ENCODE measurements at places on chromosomes 3 and 15.

DNA sequence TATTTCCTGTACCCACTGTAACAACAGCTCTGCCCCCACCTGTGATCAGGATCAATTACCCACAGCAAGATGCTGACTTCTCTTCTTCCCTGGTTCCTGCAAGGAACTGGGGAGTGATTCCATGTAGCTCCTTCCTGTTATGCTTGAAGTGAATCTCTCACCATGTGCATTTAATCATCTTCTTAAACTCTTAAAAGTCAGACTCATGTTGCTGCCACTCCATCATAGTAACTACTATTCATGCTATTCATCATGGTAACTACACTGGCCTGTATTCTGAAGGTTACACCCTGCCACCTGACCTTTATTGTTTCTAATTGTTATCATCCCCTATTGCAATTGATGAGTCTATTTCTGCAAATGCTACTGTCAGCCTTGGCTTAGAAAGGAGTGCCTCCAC is 89.5 kb downstream of the SUCNR1 start:
- no peak for DNase-seq

GRCh38 chr15:30791239-30792175 is 112.2 kb upstream of the FAN1 start:
- no peak for DNase-seq

DNA sequence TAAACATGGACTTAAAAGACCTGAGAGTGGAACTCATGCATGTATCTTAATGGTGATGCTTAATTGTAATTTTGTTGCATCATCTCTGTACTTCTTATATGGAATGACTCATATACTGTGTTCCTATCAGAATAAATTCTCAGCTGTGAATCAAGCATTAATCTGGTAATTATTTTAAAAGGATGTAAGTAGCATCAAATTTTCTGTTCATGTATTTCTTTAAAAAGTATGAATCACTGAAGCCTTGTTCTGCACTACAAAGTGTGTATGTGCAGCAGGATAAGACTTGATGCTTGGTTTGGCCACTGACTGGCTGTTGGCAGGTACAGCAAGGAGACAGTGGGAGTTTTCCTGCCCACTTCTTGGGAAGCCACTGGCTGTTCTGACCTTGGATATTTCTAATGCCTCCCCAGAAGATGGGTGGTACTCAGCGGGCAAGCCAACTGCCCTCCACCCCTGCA is 123.9 kb downstream of the ANO10 start:
- no peak for DNase-seq

DNA sequence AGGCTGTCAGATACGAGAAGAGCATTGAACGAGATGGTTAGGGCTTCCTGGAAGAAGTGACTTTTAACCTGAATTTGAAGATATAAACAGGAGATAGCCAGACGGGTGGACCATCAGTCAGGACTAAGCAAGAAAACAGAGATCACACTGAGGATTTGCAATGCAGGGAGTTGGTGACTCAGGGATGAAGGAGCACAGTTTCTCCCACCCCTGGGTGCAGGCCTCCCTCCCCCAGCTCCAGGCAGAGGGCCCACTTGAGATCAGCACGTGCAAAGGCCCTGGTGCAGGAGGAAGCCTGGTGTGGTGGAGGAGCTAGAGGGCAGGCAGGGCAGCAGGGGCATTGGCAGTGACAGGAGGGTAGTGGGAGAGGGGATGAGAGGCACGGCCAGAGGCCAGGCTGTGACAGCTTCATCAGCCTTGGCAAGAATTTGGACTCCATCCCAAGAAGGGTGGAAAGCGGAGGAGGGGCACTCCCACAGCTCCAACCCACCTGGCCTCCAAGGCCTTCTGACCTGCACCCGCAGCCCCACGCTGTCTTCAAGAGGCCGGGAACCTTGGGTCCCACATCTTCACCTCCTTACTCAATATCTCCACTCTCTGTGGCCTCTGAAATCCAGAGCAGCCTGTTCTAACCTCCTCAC is 8.7 kb upstream of the PCSK6 start:
- DNase-seq: no peak

DNA sequence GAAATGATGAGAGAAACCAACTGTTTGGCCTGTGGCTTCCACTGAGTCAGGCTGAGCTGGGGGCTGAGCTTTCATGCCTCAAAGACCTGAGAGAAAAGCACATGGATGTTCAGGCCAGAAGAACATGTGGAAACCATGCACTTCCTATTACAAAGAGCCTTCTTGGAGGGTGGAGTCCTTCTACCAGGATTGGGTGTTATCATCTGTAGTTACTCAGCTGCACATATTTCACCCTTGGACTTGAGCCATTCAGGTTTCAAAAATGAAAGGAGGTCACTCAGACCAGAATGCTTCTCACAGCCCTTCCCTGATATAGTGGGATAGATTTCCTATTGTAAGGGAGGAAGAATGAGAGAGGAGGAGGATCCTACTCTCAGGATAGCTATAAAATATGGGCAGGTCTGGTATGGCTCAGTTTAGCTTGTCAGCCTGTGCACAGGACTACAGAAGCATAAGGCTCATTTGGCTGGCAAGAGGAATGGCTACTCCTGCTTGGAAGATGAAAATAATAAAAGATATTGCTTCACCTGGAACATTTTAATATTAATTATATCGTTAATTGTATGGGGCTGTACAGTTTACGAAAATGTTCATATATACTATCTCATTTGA is 173.6 kb upstream of the TMC3 start:
- no peak for DNase-seq

- DNase-seq: peak; percentile 22
Measured at GRCh38 chr3:2511356-2511755, 412.7 kb downstream of the CNTN4 start.

GRCh38 chr3:48268936-48269561 is 28.1 kb downstream of the ZNF589 start:
- no peak for DNase-seq

GRCh38 chr15:78634210-78635145 is 6.5 kb downstream of the CHRNB4 start:
- DNase-seq: no peak

- no peak for DNase-seq
Measured at GRCh38 chr3:64353226-64353625, 128.0 kb upstream of the PRICKLE2 start.

- DNase-seq: no peak
Measured at GRCh38 chr3:190886945-190887344, 24.5 kb upstream of the GMNC start.

DNA sequence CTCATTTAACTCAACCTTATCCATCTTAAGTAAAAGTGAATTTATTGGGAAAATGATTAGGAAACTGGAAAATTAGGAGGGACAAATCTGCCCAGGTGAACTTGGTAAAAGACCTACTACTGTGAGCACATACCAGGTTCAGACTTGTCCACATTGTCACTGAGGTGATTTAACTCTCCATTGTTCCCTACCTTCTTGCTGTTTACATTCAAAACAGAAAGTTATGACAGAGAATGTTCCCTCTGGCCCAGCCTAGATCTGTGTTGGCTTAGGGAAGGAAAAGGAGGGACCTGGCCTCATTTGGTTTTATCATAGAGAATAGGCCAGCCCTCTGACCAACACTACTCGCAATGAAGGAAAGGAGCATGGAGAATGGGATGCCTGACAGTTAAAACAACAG is 117.6 kb downstream of the SATB1 start:
- no peak for DNase-seq

- no peak for DNase-seq
Measured at GRCh38 chr15:65583701-65584100, 27.2 kb downstream of the INTS14 start.

DNA sequence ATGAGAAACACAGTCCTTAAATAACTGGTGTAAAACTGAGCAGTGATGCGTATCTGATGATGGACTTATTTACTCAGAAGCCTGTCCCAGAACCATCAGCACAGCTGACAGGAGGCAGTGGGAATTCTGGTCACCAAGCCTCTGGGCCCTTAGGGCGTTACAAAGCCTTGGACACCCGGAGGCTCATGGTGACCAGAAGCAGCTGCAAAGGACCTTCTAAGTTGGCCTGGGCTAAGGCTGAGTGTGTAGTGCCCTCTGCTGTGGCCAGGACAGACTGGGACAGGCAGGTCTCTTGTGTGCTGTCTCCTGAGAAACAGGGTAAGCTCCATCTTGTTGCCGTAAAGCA is 168.9 kb downstream of the ATP10A start:
- DNase-seq: no peak

- no peak for DNase-seq
Measured at GRCh38 chr15:80730387-80730786, 35.3 kb downstream of the ABHD17C start.
